ENCODE measurements at places on chromosomes 11 and 22.

- no peak for DNase-seq
Measured at GRCh38 chr11:1437500-1437899, 47.8 kb downstream of the BRSK2 start.

- no peak for DNase-seq
Measured at GRCh38 chr11:31768749-31769640, 42.1 kb downstream of the PAX6 start.

DNA sequence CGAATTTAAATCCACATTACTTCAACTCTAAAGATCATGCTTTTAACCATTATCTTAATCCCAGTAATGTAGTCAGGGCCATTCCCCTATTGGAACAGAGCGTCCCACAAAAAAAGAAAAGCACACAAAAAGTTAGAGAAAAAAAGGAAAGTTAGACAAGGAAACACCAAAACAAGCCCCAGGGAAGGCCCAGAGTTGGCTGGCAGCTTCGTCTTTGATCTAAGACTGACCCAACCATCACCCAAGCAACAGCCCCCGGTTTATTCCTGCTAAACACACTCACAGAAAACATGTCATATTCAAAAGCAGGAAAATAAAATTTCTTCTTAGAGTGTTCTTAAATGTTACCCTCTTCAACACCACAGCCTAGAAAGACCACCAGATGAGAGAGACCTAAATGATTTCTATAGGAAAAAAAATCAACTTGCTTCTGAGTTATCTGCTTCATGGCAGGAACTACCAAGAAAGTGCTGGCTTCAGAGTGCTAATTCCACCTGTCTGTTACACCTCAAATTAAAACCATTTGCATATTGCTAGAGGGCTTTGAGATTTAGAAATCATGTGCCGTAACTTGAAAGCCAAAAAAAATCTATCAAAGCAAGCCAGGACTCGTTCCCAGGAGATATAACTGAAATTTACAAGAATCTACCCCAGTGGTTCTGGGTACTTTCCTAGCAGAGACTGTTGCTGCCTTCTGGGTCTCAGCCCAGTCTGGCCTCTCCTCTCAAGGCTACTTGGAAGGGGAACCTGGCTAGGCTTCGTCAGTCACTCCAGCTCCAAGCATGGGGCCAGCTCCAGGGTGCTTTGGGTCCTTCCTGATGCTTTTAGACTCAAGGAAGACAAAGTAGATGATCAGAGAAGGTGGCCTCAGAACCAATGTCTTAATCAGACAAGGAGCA lies 31.2 kb downstream of the POU2AF3 start:
- no peak for DNase-seq

DNA sequence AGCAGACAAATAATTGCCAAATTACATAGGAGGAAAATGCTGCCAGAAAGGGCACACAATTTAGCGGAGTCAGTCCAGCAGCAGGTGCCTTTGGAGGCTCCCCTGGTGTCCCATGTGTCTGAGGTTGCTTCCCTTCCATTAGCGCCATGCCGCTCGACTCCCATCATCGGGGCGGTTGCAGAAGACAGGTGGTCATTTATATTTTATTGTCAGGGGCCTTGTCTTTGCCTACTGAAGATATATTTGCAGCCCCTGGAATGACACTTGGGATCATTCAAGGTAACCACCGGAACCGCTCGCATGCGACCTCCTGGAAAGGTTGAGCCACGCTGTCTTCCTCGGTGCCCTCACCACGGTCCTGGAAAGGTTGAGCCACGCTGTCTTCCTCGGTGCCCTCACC lies 298.3 kb downstream of the TBC1D22A start:
- no peak for DNase-seq

DNA sequence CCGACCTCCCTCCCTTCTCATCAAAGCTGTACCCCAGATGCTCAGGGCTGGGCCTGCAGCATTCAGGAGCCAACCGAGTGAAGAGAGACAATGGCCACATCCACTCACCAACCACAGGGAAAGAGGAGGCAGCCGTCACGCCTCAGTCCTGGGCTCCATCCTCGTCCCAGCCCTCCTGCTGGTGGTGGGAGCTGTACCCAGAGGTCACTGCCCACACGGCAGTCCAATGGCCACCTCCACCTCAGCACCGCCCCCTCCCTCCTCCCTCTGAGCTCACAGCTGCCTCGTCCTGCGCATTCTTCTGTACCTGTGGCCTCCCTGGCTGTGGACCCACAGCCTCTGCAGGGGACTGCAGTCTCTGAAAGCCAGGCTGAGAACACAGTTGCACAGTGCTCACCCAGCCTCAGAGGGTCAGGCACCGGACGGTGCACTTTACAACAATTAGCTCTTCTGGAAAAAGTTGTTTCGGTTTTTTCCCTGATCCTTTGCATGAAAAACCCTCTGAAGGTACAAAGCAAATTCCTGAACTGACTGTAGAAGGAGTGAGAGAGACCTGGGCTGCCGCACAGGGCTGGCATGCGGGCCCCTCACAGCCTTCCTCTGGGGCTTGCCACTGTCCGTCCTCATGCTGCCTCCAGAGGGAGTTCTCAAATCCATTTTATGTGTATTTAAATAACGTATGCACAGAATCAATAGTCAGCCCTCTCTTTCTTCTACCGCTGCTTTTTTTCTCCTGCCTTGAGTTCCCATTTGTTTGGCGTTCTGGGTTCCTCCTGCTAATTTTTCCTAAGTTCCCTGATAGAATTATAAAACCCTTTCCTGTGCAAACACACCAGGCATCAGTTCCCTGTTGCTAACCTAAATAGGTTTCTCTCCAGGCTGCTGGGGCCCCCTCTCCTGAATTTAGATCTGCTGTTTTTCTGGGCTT lies 52.7 kb downstream of the PHF21B start:
- DNase-seq, result no peak

DNA sequence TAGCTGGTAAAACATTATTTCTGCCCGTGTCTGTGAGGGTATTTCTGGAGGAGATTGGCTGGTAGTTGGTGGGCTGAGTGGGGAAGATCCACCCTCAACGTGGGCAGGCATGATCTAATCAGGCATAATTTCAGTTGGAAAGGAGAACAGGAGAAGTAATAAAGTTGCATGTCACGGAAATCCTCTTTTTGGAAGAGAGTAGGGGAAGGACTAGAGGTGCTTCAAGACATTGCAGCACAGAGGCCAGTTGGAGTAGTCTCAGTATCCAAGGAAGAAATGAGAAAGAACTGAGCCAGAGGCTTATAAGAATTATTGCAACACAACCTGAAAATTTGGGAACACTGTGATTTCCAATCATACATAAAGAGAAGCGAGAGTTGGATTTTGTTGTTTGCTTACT lies 1155.1 kb downstream of the FAM181B start:
- DNase-seq, result no peak

GRCh38 chr11:92954003-92954402 lies 15.4 kb upstream of the MTNR1B start:
- DNase-seq, result no peak

DNA sequence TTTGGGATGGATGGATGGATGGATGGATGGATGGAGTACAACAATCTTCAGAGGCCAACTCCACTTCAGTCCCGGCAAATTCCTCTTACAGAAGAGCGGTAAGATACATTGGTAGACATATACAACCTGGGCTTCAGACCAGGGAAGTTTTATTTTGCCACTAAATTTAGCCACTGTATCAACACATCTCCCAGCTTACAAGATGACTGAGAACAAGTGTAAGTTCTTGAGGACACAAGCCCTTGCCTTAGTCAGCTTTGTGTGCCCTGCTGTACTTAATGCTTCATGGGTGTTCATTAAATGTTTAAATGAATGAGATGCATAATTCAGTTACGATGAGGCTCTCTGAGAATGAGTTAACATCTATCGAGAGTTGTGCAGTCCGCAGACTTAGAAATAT lies 127.7 kb downstream of the COMMD9 start:
- DNase-seq, result no peak

DNA sequence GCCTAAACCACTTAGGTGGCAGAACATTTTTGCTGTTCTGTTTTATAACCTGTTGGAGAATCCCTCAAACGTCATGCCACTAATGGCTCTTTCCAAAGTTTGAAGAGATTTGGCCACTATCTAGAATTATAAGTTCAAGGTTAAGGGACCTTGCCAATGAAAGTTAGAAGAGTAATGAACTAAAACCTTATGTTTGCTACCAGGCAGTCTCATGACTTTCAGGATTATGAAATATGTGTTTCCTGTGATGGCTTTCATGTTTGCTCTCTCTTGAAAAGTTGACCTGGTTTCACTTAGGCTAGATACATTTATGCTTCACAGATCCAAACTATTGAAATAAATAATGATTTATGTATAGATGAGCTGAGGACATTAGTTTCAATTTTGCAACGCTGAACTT lies 340.0 kb downstream of the LRRC4C start:
- DNase-seq, result no peak

DNA sequence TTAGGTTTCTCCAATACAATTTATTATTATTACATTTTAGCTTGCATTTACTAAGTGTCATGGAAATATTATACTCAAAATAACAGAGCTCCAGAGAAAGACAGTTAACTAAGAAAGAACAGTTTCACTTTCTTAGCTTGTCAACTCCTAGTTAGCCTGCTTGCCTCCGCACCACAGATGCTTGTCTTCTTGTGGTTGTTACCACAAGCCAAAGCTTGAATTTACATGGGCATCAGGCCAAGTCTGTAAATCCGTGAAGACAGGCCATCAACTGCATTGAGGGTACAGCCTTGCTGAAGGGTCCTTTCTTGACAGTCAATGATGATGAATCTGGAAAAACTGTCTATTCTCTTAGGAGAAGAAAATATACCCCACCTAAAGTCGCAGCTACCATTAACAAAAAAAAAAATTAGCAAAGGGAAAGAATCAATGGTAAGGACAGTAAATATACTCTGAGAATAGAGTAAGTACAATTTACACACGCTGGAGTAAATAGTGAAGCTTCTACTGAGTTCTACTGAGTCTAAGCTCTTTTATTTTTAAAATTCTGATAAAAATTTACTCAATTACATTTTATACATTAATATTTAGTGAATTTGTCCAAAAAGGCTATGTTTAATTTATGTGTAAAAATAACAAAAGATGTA lies 15.6 kb upstream of the DENND5A start:
- DNase-seq, result no peak

Measured in effector CD4-positive, alpha-beta T cell (primary cell).